Mucosa of descending colon (tissue), 3 donors: ENCODE measurements at places on chromosomes 16 and 17.

GRCh38 chr16:9318764-9319163, 227.3 kb downstream of the HAPSTR1 start:
- DNase-seq = no peak

DNA sequence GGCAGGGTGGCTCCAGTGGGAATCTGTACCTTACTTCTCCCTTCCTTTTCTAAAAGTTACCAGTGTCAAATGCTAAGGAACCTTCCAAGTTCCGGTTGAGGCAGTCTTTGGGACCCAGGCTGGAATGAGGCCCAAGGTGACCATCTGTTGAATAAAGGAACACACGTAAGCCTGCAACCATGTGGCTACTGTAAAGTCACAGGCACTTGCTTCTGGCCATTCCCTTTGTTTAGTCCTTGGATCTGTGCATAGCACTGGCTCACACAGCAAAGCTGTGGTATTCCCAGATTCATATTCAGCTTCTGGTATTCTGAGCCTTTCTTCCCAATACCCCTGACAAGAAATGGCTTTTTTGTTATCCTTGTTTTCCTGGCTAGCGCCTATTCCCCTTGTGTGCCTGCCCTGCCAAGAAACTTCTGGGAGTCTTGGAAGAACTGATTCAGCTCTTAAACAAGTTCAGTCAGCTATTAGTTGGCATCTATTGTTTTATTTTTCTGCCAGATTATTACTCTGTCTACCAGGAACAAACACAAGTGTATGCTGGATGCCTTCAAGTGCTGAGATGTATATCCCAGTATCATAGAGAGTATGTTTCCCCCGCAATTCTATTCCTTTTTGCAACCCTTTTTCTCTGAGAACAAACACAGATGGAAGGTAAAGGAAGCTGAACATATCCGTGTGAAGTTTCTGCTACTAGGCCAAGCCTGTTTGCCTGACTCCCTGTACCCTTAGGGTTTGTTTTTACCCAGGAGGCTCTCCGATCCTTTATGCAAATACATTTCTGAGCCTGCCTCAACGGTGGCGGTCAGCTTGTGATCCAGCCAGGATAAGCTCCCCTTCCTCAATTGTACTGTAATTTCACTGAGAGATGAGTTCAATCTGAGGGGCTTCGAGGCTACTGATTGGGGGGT, 13.2 kb downstream of the TMEM238L start:
- DNase-seq = peak; percentile 74

DNA sequence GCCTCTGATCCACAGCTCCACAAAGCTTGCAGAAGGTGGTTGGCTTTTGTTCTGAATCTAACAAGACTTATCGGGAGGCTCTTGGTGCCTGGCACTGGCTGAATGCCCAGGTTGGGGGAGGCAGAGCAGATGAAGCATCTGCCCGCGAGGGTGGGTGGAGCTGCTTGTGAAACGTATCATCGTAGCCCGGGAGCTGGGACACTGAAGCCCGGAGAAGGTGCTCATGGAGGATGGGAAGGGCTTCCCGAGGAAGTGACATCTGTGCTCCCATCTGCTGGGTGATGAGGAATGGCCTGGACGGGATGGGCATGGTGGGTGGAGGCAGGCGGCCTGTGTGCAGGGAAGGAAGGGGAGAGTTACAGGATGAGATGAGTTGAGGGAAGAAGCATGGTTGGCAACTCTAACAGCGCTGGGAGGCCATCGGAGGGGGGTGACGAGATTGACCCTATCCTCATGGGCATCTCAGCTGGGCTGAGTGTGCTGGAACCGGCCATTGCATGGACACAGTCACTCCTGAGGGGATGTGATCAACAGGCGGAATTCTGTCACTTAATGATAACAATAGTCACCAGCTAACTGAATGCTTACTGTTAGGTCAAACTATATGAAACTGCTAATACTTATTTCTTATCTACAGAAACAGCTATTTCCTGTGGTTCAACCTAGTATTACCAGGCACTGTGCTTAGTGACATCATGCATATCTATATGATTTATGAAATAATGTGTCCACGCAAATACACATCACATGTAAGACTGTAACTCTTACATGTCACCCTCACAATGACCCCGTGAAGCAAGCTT, 102.7 kb downstream of the ABCC6 start:
- DNase-seq = peak; percentile 67

DNA sequence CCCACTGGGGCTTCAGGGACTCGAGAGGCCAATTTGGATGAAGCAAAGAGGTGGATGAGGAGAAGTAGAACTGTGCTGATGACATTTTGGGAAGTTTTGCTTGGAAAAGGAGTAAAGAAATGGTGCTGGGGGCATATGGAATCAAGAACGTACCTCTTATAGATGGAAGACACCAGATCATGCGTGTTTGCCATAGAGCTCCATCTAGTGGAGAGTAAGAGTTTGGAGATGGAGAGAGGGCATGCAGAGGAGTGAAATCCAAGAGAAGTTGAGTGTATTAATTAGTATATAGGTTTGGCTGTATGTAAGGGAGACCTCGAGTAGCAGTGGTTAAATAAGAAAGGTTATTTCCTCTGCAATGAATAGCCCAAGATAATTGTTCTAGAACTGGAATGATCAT, 56.0 kb downstream of the SHISA6 start:
- no peak for DNase-seq

DNA sequence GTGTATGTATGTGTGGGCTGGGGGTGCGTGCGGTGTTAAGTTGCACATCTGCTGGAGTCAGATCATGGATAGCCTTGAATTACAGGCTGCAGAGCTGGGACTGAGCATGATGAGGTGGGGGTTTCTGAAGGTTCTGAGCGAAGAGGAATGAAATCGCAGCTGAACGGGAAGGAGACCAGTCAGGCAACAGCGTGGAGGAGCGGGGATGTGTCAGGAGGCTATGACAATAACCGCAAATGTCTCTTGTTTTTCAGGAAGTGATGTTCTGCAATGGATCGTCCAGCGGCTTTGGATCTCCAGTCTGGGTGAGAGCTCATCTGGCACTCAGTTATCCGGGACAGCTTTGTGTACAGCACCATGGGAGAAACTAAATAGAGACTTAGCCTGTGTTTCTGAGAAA, 20.9 kb downstream of the RGS9 start:
- DNase-seq = no peak

GRCh38 chr17:44928136-44928535, 12.8 kb upstream of the GFAP start:
- DNase-seq = no peak

GRCh38 chr17:50212121-50212843, 10.9 kb upstream of the COL1A1 start:
- DNase-seq = peak; percentile 25

DNA sequence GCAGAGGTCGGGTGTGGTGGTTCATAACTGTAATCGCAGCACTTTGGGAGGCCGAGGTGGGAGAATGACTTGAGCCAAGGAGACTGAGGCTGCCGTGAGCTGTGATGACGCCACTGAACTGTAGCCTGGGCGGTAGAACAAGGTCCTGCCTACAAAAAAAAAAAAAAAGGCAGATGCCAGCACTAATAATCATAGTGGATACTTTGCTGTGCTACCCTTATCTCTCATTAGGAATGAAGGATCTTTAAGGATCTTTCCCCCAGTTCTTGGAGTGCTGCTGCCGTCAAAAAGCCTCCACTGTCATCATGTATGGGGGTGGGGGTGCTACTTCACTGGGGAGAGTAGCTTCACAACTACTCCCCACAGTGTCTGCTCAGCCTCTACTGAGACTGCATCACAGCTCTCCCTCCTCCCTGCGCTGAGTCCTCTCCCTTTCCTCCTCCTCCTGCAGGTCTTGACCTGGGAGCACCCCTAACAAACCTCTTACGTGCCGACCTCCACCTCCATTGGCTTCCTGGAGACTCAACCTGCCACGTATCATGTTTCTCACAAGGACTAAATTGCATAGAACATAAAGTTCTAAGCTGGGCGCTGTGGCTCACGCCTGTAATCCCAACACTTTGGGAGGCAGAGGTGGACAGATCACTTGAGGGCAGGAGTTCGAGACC, 24.4 kb upstream of the ST6GALNAC1 start:
- DNase-seq = no peak

- no peak for DNase-seq
Measured at GRCh38 chr17:9912121-9913099, 7.3 kb upstream of the RCVRN start.

DNA sequence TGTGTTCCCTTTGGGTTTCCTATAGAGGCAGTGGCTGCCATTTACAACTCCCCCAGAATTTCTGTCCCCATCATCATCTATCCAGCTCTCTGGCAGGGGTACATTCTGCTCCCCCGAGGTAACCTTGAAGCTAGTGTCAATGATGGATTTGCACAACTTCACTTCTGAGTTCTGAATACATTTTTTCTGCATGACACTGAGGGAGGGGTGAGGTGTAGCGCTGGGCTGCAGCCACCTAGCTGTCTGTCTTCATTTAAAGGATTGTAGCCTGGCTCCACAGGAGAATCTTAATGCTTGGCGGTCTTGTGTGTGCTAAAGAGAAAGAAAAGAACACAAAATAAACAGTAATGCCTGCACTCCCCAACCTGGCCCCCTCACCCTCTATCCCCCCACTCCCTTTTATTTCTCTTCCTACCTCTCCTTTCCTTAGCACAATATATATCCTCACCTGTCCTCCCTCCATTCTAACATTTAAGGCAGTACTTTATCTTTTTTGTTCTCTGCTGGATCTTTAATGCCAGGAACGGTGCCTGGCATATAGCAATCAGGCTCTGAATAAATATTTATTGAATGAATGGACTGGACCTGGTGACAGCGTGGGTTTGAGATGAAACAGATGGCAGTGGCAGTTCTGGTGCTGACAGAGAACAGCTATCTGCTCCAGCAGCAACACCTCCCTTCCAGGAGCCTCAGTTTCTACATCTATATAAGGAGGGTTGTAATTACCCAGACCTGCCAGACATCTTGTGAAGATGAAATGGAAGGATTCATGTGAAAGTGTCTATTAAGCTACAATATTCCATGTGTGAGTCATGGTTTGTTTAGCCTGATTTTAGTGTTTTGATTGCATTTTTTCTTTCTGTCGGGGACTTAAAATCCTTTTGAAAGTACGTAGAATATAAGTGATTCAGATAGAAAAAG, 163.5 kb upstream of the CDH11 start:
- DNase-seq = no peak

DNA sequence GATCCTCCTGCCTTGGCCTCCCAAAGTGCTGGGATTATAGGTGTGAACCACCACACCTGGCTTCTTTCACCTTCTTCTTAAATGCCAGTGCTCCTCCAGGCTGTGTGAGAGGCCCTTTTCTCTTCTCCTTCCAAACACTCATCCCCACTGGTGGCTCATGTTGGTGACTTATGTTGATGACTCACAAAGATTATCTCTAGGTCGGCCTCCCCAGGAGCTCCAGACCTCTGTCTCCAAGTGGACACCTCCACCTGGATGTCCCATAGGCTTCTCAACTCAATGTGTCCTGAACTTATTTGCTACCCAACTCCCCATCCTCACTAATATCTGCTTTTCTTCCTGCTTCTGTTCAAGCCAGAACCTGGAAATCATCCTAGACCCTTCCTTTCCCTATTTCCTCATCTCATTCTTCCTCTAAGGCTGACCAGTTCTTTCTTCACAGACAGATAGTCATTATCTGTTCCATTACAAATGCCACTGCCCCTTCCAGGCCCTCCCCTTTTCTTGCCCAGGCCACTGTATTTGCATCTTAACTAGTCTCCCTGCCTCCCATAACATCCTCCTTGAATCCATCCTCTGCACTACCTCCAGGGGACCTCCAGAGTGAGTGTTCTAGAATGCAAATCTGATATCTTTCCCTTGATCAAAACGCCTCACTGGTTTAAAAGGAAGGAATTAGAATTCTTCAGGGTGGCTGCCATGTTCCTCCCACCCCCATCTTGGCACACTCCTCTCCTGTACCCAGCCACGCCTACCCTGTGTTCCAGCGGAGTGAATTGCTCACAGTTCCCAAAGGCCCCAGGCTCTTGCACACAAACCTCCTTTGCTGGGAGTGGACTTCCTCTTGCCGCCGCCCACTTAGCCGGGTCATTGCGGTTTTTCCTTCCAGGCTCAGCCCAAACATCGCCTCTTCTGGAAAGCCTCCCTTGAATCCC, 34.8 kb upstream of the FBXO47 start:
- DNase-seq = peak; percentile 52

DNA sequence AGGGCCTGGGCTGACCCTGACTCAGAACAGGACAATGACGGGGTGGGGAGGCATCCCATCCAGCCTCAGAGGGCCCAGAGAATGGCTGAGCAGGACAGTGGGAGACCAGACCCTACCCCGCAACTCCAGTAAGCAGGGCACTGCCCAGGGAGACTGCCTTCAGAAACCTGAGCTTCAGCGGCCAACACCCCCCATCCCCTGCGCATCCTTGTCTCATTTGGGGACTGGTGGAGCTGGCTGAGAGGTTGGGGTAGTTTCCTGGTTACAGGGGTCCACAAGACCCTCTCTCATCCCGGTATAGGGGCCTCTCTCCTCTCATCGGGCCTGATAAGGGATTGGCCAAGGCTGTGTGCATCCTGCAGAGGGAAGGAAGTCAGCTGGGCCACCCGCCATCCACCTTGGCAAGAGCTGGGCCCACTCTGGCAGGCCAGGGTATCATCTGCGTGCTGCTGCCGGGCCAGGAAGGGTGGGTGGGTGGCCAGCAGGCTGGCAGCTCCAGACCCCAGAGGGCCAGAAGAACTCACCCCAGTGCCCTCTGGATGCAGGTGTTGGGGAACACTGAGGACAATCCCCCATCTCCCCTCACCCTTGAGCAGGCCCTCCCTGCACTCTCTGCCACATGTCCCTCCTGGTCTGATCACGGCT, 229.1 kb downstream of the KATNIP start:
- no peak for DNase-seq

DNA sequence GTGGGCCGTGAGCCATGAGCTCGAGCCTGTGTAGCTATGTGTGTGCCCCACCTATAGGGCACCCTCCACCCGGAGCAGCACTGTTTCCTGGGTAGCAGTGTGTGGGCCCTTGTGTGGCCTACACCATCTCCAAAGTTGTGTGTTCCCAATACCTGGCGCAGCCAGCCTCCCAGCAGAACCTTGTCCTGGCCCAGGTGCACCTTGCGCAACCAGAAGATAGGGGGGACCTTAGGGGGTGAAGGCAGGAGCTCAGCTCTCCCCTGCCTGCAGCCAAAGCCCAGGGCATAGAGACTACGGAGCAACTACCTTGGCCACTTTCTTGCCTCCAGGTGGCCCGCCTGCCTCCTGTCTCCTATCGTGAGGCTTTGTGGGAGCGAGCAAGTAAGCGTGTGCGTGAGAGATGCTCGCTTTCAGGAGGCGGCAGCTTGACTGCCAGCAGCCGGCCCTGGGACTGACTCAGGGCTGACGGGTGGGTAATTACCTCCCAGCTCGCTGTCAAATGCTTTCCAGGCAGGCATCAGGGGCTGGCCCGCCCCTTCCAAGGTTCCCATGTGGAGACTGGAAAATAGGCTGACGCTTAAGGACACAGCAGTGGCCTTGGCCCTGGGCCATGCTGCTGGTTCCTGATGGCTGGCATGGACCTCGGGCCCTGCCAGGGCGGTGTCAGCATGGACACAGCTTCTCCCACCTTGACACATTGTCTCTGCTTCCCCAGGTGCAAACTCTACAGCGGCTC, 19.0 kb downstream of the TRAF7 start:
- DNase-seq = no peak

GRCh38 chr17:16909472-16910246, 62.3 kb downstream of the TNFRSF13B start:
- no peak for DNase-seq

DNA sequence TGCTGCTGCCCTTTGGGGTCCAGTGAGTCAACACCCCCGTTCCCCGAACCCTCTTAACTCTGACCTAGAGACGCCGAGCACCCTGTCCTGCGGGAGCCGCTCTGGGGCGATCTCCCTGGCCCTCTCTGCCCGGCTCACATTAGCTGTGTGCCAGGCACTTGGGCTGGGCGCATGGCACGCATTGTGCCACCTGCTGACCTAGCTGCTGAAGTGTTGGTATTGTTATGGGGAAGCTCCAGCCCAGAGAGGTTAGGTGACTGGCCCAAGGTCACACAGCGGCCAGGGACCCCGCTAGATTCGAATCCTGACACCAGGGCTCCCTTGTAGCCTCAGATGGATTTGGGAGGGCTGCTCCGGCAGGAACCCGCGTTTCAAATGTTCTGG, 1.1 kb downstream of the HSD17B1 start:
- peak; percentile 63 for DNase-seq
